ENCODE measurements at places on chromosomes 3 and 15.
A peak's percentile ranks its signal among the peaks of the same experiment; 100 is the strongest.

- no peaks in the 10 kb centered on the region for H3K27me3 ChIP-seq
- H3K36me3 ChIP-seq = no peaks in the 10 kb centered on the region
- no peak overlapping the region for H3K27ac ChIP-seq
- no peak overlapping the region for H3K4me3 ChIP-seq
Observed at GRCh38 chr3:61052851-61053250, 198.4 kb downstream of the FHIT start.

DNA sequence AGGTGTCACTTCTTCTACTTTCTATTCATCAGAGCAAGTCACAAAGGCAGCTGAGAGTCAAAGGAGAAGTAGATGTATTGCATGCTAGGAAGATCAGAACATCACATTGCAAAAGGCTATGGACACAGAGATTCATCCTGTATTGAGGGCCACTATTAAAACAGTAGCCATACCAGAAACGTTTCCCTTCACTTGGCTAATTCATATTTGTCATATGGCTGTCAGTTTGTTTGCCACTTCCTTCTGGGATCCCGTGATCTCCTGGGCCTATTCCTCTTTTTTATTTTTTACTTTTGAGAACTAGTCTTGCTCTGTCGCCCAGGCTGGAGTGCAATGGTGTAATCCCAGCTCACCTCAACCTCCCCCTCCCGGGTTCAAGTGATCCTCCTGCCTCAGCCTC is 184.0 kb upstream of the SATB1 start:
- no peaks in the 10 kb centered on the region for H3K4me1 ChIP-seq
- no peak overlapping the region for H3K4me3 ChIP-seq
- no peak overlapping the region for H3K27ac ChIP-seq
- H3K36me3 ChIP-seq = peaks cover 14% of the 10 kb centered on the region

GRCh38 chr3:46912986-46913385 is 35.5 kb downstream of the PTH1R start:
- H3K4me3 ChIP-seq = no peak overlapping the region
- no peaks in the 10 kb centered on the region for H3K27me3 ChIP-seq
- DNase-seq = no peak

GRCh38 chr15:57562196-57562769 is 29.4 kb upstream of the MYZAP start:
- peaks cover 5% of the 10 kb centered on the region for H3K27me3 ChIP-seq
- H3K36me3 ChIP-seq = no peaks in the 10 kb centered on the region
- no peak overlapping the region for H3K4me3 ChIP-seq
- no peak for DNase-seq
- H3K27ac ChIP-seq = no peak overlapping the region
- peaks cover 45% of the 10 kb centered on the region for H3K4me1 ChIP-seq

DNA sequence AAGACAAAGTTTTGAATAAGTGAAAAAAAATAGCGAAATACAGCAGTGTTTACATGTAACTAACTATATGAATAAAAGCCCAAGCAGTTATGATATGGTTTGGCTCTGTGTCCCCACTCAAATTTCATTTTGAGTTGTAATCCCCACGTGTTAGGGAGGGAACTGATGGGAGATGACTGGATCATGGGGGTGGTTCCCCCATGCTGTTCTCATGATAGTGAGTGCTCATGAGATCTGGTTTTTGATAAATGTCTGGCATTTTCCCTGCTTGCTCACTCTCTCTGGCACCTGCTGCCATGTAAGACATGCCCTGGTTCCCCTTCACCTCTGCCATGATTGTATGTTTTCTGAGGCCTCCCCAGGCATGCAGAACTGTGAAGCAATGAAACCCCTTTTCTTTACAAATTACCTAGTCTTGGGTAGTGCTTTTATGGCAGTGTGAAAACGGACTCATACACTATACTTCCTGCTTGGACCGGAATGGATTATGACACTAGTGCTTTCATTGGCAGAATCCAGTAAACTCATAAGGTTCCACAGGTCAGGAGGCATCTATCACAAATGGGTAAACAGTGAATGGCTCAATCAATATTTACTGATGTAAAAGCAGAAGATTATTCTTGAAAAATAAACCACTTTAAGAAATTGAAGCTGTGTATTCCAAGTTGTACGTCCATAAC is 192.1 kb downstream of the CBLB start:
- H3K4me1 ChIP-seq = peaks cover 5% of the 10 kb centered on the region
- no peak for DNase-seq
- peaks cover 65% of the 10 kb centered on the region for H3K36me3 ChIP-seq
- no peaks in the 10 kb centered on the region for H3K27me3 ChIP-seq
- H3K27ac ChIP-seq = no peak overlapping the region
- H3K4me3 ChIP-seq = no peak overlapping the region

GRCh38 chr3:138180375-138181029 is 5.8 kb upstream of the DBR1 start:
- peaks cover 1% of the 10 kb centered on the region for H3K4me1 ChIP-seq
- H3K36me3 ChIP-seq = no peaks in the 10 kb centered on the region
- no peak overlapping the region for H3K27ac ChIP-seq
- peaks cover 14% of the 10 kb centered on the region for H3K27me3 ChIP-seq
- DNase-seq = peak; percentile 40

- H3K4me3 ChIP-seq = no peak overlapping the region
- H3K36me3 ChIP-seq = no peaks in the 10 kb centered on the region
- peaks cover 4% of the 10 kb centered on the region for H3K4me1 ChIP-seq
- H3K27me3 ChIP-seq = peaks cover 58% of the 10 kb centered on the region
- no peak for DNase-seq
Observed at GRCh38 chr3:45800611-45801010, 4.3 kb upstream of the SLC6A20 start.

- H3K4me3 ChIP-seq = no peak overlapping the region
- H3K27me3 ChIP-seq = no peaks in the 10 kb centered on the region
- H3K27ac ChIP-seq = no peak overlapping the region
- no peaks in the 10 kb centered on the region for H3K4me1 ChIP-seq
Observed at GRCh38 chr3:192223815-192224214, 503.5 kb downstream of the FGF12 start.

DNA sequence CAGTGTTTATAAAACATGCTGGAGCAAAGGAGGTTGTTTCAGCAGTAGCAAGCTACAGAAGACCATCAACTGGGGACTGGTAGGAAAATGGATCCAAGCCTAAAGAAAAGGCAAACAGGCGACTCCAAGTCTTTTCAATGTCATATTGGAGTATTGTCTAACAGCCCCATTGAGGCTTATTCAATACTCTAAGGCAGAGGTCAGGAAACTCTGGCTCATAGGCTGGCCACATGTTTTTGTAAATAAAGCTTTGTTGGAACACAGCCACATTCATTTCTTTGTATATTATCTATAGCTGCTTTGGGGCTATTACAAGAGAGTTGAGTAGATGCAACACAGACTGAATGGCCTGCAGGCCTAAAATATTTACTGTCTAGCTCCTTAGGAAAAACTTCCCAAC is 77.5 kb downstream of the RPL22L1 start:
- no peak for DNase-seq
- H3K4me1 ChIP-seq = no peaks in the 10 kb centered on the region
- H3K4me3 ChIP-seq = no peak overlapping the region
- H3K27me3 ChIP-seq = peaks cover 14% of the 10 kb centered on the region

GRCh38 chr3:18443665-18444594 is 18.8 kb upstream of the SATB1 start:
- H3K27ac ChIP-seq = peak overlapping the region; percentile 91
- peaks cover 68% of the 10 kb centered on the region for H3K36me3 ChIP-seq
- peak overlapping the region; percentile 94 for H3K4me3 ChIP-seq
- H3K4me1 ChIP-seq = peaks cover 45% of the 10 kb centered on the region

DNA sequence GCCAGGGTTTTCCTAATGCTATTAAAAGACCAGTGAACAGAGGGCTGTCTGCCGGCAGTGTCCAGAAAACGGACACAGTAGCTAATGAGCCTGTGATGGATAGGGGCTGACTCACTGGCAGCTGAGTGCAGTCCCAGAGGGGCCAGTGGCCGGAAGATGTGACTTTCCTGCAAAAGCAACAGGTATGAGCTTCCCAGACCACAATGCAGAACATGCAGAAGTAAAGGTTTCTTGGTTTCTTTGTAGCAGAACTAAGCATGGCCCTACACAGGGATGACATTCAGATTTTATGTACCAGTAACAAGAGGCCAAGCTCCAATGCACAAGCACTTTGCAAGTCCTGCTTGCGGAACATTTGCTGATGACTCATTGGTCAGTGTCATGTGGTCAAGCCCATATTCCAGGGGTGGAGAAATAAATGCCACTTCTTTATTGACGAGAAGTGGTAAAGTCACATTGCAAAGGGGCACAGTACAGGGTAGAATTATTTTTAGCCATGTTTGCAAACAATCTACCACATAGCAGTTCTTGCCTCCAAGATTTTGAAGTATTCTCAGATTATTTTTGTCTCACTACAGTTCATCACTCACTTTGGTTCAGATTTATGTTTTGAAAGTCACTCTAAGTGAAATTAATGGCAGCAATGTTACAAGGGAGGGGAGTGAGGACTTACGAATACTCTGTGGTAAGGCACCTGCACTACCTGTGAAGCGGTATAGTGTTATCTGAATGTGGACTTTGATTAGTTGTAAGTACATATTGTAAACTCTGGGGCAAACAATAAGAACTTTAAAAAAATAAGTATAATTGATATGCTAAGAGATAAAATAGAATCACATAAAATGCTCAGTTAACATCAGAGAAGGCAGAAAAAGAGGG is 263.3 kb downstream of the ABHD5 start:
- DNase-seq = no peak
- H3K4me3 ChIP-seq = no peak overlapping the region
- peaks cover 11% of the 10 kb centered on the region for H3K4me1 ChIP-seq
- H3K27me3 ChIP-seq = peaks cover 36% of the 10 kb centered on the region
- H3K36me3 ChIP-seq = no peaks in the 10 kb centered on the region

- no peak overlapping the region for H3K4me3 ChIP-seq
- no peaks in the 10 kb centered on the region for H3K36me3 ChIP-seq
- H3K4me1 ChIP-seq = no peaks in the 10 kb centered on the region
- no peak for DNase-seq
- peaks cover 2% of the 10 kb centered on the region for H3K27me3 ChIP-seq
Observed at GRCh38 chr3:66962664-66963063, 35.4 kb upstream of the KBTBD8 start.

- H3K4me3 ChIP-seq = no peak overlapping the region
- H3K36me3 ChIP-seq = no peaks in the 10 kb centered on the region
- no peak for DNase-seq
- no peak overlapping the region for H3K27ac ChIP-seq
- peaks cover 47% of the 10 kb centered on the region for H3K27me3 ChIP-seq
- peaks cover under 1% of the 10 kb centered on the region for H3K4me1 ChIP-seq
Observed at GRCh38 chr3:14640157-14640562, 11.4 kb upstream of the CCDC174 start.

DNA sequence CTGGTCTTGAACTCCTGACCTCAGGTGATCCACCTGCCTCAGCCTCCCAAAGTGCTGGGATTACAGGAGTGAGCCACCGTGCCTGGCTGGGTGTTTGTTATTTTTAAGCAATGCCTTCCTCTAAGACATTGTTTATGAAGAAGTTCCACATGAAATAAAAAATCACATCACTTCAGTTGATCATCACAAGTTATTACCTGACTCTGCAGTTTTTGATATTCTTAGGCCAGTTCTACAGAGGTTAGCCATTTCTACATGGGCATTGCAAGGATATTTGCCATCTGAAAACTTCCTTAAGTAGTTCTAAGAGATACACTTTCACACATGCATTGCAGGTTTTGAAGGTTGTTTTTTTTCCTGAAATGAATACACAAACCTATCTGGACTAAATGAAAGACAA is 82.1 kb downstream of the PYDC2 start:
- no peak overlapping the region for H3K4me3 ChIP-seq
- H3K27me3 ChIP-seq = no peaks in the 10 kb centered on the region
- H3K27ac ChIP-seq = no peak overlapping the region
- H3K4me1 ChIP-seq = no peaks in the 10 kb centered on the region

- H3K4me1 ChIP-seq = peaks cover 4% of the 10 kb centered on the region
- no peaks in the 10 kb centered on the region for H3K36me3 ChIP-seq
- no peak for DNase-seq
Observed at GRCh38 chr3:35635407-35635806, 3.9 kb upstream of the ARPP21 start.

- H3K4me1 ChIP-seq = no peaks in the 10 kb centered on the region
- H3K27ac ChIP-seq = no peak overlapping the region
- no peaks in the 10 kb centered on the region for H3K36me3 ChIP-seq
- no peak overlapping the region for H3K4me3 ChIP-seq
Observed at GRCh38 chr3:135034891-135035440, 239.9 kb downstream of the EPHB1 start.

DNA sequence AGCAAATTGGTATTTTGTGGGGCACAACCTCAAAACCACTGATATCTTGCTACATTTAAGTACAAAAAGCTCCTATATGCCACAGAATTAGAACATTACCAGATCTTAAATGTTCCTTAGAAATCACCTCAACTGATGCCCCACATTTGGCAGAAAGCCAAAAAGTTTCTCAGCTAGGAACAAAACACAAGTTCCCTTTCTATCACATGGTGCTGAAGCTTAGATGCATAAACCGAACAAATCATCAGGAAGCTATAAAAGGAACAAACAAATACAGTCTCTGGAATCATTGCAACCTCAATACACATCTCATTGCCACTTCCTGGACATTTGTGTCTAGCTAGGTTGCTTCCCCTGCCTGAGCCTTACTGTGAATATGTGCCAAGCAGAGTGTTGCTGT is 492.6 kb downstream of the LPP start:
- H3K4me1 ChIP-seq = no peaks in the 10 kb centered on the region
- no peak overlapping the region for H3K27ac ChIP-seq
- no peak overlapping the region for H3K4me3 ChIP-seq
- H3K27me3 ChIP-seq = no peaks in the 10 kb centered on the region

GRCh38 chr3:187920030-187920429 is 174.8 kb upstream of the BCL6 start:
- peaks cover 63% of the 10 kb centered on the region for H3K4me1 ChIP-seq
- no peak for DNase-seq
- H3K27ac ChIP-seq = peak overlapping the region; percentile 84
- H3K36me3 ChIP-seq = peaks cover 14% of the 10 kb centered on the region

- H3K36me3 ChIP-seq = no peaks in the 10 kb centered on the region
- DNase-seq = no peak
- H3K4me3 ChIP-seq = no peak overlapping the region
- peaks cover 14% of the 10 kb centered on the region for H3K4me1 ChIP-seq
Observed at GRCh38 chr3:158742871-158743663, 10.8 kb upstream of the RARRES1 start.

DNA sequence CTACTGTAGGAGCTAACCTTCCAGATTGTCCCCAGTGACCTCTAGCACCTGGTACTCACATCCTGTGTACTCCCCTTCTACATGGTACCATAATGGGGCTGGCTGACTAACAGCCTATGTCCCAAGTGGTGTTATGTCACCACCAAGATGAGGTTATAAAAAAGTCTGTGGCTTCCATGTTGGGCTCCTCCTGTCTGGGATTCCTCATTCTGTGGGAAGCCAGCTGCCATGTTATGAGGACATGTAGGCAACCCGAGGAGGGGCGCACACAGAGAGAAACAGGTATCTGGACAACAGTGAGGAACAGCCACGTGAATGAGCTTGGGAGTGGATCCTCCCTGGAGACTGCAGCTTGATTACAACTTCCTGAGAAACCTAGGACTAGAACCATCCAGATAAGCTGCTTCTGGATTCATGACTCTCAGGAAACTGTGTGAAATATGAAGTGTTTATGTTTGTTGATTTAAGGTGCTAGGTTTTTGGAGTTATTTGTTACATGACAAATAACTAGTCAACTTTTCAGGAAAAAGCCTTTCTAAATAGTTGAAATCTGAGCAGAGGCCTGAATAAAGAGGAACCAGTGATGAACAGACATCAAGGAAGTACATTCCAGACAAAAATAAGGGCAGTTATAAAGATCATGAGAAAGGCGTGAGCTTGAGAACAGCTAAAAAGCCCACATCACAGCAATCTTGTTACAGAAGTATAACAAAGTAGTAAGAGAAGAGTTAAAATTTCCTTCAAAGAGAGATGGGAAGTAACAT is 21.7 kb downstream of the GOLIM4 start:
- H3K36me3 ChIP-seq = no peaks in the 10 kb centered on the region
- H3K27ac ChIP-seq = no peak overlapping the region
- no peak overlapping the region for H3K4me3 ChIP-seq
- DNase-seq = no peak
- H3K27me3 ChIP-seq = peaks cover under 1% of the 10 kb centered on the region

Data from activated CD4-positive, alpha-beta memory T cell treated with anti-CD3 and anti-CD28 coated beads, Interleukin-2, amount 10 ng/mL, durations not matched to agents 7 days and 5 days (primary cell).